ENCODE measurements at places on chromosomes 5 and 9.

GRCh38 chr9:65458992-65459391, 174.0 kb upstream of the FOXD4L5 start:
- no peak for DNase-seq

DNA sequence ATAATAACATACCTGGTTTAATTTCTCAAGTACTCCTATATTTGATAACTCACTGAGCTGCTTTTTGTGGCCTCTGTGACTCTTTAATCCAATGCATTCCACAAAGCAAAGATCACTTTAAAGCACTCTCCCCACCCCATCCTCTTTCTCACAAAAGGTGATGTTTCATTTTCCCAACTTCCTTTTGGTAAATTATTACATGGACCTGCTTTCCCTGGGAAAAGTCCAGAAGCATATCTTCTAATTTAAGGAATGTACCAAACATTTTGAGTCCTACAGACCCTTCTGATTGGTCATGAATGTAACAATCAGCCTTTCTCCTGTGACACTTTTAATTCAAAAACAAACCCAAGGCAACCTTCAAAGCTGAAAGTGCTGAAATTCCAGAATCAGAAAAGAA, 71.1 kb downstream of the MLLT3 start:
- DNase-seq, result no peak

DNA sequence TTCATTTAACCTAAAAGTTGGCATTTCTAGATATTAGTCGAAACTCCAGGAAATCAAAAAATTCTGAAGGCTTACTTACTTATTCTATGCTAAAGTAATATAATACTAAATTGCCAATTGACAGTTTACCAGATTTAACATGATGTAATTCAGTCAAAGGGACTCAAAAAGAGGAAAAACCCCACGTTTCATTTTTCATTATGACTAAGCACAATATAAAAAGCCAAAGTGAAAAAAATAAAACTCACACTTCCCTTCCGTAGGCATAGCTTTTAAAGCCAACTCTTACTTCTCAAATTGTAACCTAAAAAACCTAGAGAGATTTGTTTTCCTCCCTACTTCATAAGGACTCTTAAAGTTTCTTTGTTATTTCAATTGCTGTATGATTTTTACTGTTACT, 146.6 kb downstream of the RAPGEF6 start:
- DNase-seq, result no peak

GRCh38 chr9:113471566-113471965, 8.0 kb downstream of the RGS3 start:
- no peak for DNase-seq

GRCh38 chr5:153122403-153122802, 368.1 kb upstream of the GRIA1 start:
- DNase-seq, result no peak
